ACHN (cell line): ENCODE measurements at places on chromosomes 11 and 22.
A peak's percentile ranks its signal among the peaks of the same experiment; 100 is the strongest.

DNA sequence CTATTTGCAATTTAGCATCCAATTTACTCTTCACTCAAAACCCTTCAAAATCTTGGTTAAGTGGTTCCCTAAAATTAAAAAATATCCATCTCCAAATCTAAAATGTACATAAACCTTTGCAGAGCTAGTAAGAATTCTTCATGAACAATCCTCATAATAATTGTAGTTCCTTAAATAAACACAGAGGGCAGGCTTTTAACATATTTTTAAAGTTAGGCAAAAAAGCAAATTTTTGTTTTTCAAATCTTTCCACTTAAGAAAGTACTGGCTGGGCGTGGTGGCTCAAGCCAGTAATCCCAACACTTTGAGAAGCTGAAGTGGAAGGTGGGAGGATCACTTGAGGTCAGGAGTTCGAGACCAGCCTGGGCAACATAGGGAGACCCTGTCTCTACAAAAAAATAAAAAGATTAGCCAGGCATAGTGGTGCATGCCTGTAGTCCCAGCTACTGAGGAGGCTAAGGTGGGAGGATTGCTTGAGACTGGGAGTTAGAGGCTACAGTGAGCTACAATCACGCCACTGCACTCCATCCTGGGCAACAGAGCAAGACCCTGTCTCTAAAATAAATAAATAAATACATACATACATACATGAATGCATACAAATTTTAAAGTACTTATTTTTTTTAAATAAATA, 25.1 kb upstream of the PLAAT3 start:
- peak; percentile 36 for DNase-seq

- no peak for DNase-seq
These were observed 54.4 kb downstream of the LINC01488 start for GRCh38 chr11:69535908-69536307.

- DNase-seq: peak; percentile 98
These were observed 6.7 kb downstream of the IL18 start for GRCh38 chr11:112156956-112157766.

DNA sequence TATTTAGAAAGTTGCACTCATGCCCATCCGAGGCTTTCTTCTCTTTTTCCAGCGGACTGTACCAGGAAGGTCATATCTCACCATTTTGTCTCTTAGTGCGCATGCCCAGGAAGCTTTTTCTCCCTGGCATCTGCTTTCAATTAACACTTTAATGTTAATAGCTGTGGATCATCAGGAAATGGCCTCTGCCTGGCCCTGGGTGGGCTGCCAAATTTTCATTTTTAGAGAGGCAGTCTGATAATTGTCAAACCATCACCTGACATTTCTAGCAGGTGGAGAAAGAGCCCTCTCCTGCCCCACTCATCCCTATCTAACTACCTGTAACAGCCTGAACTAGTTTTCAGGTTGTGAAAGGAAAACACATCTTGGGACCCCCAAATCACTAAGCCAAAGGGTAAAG, 257.4 kb upstream of the LRRC4C start:
- DNase-seq: no peak

DNA sequence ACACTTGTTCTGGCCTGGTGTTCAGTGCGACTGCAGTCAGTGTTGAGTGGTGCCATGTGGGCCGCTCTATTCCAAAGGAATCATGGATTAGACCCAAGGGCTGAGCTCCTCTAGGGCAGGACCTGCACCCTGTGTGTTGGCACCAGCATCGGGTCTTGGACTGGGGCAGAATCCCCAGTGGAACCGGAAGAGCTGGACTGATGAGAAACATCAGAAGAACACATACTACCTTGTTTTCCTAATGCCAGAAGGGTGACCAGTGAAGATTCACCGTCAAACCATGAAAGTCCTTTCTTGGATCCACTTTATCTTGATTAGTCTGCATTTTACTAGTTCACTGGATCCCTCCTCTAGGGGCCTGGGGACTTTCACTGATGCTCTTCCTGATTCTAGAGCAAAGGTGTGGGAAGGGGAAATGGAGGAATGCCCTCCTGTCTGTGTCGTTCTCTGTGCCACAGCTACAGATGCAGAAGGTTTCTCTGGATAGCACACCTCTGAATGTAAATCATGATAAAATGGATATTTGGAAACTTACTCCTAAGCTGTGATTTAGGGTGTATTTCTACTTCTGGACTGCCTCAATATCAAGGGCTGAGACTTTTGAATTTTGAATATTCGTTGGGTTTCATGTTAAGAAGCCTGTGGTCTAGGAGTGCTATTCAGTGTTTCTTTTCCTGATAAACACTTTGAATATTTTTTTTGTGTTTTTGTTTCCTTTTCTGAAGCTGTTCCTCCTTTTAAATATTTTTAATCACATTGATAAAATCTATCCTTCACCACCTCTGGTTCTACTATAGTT, 11.0 kb upstream of the GLB1L3 start:
- DNase-seq: no peak

GRCh38 chr11:114167771-114168448, 108.4 kb downstream of the ZBTB16 start:
- no peak for DNase-seq

GRCh38 chr11:8706673-8707432, 24.3 kb downstream of the RPL27A start:
- DNase-seq: no peak

- no peak for DNase-seq
These were observed 14.4 kb upstream of the SLC39A13 start for GRCh38 chr11:47394050-47394321.

GRCh38 chr11:94912806-94913205, 60.5 kb downstream of the CWC15 start:
- DNase-seq: no peak

- no peak for DNase-seq
These were observed 1373.8 kb downstream of the BRD1 start for GRCh38 chr22:48453751-48454485.

DNA sequence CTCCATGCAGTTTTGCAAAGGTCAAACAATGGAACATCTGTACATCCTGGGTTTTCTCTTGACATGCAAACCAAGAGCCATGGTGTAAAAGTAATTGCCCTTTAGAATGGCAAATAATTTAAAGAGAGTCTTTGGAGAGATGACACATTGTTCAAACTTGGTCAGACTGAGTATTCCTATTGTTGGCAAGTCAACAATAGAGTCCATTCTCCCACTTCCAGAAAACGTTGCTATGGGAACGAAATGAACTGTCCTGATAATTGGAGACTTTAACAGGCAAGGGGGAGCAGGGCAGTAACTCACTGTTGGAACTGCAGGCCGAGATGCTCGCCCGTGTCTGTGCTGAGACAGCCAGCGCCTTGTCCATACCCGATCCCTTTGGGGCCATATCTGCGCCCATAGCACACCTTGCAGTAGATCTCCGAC, 13.9 kb downstream of the CSRP3 start:
- no peak for DNase-seq

DNA sequence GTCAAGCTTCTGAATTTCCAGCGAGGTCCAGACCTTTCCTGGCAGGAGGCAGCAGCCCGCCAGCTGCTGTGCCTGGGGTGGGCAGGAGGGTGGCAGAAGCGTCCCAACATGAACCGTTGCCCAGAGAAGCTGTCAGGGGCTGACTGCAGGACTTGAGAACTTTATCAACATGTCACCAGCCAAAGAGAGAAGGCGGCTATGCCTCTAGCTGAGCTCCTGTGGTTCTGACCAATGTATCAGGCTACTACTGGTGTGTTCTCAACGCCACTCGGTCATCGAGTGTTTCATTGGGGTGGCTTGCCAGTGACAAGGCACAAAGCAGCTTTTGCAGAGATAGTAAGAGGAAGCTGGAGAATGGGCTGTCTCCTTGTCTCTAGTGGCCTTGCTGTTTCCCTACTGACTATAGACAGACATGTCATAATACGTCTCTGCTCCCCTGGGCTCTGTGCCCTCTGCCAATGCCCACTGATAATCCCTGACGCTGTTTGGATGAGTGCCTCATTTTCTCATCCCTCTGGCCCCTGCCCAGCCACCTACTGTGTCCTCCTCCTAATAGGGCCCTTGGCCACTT, 17.6 kb upstream of the ASCC2 start:
- DNase-seq: no peak

DNA sequence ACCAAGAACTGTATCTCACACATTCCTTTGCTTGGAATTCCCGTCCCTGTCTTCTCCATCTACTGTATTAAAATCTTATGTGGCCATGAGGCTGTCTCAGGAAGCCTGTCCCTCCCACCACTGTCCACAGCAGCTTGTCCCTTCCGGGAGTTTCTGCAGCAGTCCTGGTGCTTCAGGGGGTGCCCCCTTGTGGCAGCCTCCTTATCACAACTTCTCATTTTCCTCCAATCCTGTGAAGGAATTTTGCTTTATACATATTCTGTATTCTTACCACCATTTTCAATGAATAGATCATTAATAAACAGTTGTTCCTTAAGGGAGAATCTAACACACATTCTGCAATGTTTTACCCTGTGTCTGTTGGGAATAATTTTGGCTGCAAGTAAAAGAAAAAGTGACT, 220.4 kb upstream of the RAG2 start:
- DNase-seq: peak; percentile 28

GRCh38 chr11:118051611-118052461, 25.0 kb upstream of the TMPRSS4 start:
- no peak for DNase-seq

DNA sequence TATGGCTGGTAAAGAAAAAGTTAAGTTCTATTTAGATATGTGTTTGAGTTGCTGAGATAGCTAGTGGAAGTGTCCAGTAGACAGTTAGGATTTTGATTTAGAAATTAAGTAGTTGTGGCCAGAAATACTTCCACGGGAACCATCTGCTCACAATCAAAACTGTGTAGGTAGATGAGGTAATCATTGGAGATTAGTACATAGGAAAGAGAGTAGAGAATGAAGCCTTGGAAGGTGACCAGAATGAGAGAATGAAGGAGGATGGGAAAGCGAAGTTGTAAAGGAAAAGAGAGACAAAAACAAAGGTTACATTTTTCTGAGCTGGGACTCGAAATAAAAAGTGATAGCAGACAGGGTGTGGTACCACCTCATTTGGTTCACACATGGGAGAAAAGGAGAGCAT, 296.9 kb upstream of the SORL1-AS1 start:
- no peak for DNase-seq

GRCh38 chr11:4865855-4866254, 15.8 kb upstream of the OR51T1 start:
- no peak for DNase-seq

DNA sequence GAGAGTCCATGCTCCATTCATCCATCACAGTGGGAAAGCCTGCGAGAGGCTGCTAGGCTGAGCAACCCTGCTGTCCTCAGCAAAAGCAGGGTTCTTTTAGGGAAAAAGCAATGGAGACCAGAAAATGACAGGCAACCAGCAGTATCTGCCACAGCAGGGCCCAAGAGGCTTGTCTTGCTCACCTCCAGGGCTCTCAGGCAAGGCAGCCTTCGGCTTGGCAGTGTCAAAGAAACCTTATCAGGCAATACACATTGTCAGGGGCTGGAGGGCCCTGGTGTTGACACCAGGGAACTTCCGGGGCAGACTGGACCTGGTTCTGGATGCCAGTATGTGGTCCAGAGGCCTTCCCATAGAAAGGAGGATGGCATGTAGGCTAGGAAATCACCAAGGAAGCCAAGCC, 10.2 kb upstream of the TLCD5 start:
- DNase-seq: no peak

DNA sequence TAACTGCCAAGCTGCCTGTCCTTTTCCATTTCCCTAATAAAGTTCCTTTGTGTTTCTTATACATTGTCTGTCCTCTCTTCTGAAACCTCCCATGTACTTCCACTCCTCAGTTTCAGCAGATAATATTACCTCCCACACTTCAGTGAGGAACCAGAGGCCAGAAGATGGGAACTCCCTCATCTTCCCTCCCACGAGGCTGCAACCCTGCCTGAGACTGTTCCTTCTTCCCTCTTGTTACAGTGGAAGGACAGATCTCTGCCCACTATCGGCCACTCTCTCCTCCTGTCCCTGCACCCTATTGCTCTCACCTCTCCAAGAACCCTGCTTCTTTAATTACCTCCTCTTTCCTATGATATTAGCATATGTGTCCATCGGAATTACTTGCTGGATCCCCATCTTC, 38.1 kb upstream of the SWAP70 start:
- no peak for DNase-seq

DNA sequence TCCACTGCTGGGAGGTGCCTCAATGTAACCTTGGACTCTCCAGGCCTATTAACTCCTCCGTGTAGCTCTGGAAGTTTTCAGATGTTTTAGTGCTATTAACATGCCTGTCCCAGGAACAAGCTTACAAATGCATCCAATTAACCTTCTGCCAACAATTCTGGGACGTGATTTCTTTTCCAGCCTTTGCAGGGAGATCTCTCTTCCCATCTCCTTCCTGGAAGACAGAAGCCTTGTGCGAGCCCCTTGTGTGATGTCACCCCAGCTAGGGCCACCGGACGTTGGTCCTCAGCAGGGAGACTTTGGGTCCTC, 47.7 kb upstream of the SYT7 start:
- no peak for DNase-seq

DNA sequence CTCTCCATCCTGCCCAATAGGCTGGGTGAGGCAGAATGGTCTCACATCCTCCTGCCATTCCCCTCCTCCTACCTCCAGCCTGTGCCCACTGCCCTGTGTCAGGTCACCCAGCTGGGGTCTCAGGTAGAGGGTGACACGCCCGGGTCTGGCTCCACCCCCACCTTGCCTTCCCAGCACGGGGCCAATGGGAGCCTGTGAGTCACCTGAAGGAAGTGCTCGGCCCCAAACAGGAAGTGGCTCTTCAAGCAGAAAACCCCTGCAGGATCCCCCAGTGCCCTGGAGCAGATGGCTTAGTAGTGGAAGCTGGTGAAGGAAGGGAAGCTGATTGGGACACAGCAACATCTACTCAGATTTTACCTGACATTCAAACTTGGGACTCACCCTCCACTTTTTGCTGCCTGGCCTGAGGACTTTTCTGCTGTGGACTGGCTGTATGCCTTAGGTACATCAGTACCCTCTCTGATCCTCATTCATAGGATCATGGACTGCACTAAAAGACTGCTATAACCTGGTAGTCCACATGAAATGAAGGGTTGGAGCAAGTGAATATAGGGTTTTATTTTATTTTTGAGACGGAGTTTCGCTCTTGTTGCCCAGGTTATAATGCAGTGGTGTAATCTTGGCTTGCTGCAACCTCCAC, 33.4 kb downstream of the GDPD5 start:
- no peak for DNase-seq

DNA sequence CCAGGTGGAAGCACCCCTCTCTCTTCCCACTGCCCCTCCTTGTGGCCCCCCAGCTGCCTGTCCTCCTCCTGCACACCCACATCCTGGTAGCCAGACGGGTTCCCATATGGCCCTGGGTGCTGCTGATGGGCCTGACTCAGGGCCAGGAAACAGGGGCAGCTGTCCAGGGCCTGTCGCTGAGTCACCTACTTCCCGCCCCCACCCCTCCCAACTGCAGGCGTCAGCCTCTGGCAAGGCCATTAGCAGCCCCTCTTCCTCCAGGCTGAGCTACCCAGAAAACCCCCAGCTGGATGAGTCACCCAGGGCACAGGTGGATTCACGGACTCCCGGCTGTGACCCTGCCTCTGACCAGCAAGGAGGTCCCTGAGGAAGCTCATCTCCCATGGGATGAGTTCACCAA, 6.9 kb upstream of the GAL start:
- peak; percentile 75 for DNase-seq
